ENCODE measurements at places on chromosomes 1 and 21.

DNA sequence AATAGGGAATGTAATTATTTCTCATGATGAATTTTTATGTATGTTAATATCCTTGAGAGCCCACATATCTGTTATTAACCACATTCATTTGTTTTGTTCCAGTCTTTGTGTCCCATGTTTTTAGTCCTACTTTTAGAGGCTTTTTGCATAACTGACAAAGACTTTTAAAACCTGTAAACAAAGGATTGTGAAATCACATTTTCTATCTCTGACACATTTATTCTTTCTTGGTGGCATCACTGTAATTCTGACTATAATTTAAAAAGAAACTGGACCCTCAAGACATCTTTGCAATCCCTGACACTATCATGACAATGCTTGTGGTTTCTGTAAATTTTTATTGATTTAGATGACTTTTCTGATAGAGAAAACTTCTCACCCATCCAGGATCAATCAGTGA lies 313.1 kb downstream of the SIPA1L2 start:
- no peak for DNase-seq

DNA sequence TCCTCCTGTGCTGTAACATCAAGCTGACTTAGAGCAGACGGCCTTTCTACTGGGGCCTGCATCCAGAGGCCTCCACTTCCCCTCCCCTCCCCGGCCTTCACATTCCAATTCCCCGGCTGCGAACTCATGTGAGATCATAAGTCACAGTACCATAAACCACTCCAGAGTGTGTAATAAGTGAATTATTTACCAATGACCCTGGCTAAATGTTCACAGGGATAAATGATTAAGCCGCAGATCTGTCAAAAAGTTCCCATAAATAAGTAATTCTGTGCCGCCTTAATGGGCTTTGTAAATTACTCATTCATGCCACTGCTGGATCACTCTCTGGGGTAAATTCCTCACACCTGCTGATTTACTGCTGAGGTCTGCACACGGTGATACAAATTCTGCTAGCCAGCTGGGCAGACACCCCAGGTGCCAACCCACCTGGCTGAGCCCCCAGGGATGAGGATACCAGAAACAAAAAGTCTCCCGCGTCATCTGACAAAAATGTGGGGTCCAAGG lies 27.4 kb upstream of the KIRREL1 start:
- DNase-seq: peak; percentile 24

- peak; percentile 70 for DNase-seq
Observed at GRCh38 chr1:1429671-1430073, 5.8 kb upstream of the VWA1 start.

DNA sequence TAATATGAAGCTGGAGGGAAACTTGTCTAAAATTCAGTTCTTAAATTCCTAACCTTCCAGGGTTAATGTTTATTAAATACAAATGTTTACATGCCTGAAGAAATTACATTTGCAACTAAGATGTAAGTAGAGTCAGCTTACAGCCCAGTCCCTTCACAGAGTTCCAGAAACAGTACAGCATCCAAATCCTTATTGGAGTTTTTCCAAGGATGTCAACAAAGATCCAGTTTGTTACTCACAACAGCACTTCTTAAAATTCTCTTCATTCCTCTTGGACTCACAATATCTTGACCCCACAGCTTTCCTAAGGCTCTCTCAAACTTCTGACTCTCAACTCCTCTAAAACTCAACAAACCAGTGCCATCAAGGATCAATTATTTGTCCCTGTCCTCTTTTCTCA lies 50.1 kb upstream of the RWDD3 start:
- no peak for DNase-seq

DNA sequence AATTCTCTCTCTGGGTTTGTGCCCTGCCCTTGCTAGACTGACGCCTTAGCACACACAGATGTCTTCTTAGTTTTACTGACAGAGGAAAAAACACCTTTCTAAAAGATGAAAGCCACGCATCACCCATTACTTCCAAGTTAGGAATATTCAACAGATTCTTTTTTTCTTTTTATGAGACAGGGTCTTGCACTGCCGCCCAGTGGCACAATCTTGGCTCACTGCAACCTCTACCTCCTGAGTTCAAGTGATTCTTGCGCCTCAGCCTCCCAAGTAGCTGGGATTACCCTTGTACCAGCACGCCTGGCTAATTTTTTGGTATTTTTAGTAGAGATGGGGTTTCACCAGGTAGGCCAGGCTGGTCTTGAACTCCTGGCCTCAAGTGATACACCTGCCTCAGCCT lies 169.2 kb downstream of the APP start:
- DNase-seq: no peak

GRCh38 chr1:21855257-21856096 lies 43.4 kb downstream of the LDLRAD2 start:
- DNase-seq: peak; percentile 26

DNA sequence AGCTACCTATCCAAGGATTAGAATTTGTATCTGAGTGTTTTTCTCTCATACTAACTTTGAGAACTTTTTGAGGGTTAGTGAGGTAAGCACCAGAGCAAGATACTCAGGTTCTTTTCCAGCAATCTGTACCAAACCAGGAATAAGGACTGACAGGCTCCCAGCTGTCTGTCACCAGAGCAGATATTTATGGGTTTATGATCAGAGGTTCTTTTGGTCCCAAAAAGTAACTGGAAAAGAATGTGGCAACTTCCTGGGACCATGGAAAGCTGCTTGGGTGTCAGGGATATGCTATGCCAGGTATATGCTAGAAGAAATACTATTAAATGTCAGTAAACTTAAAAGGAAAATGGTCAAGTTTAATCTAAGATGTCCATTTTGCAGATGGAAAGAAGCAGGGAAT lies 75.7 kb upstream of the ZNF326 start:
- no peak for DNase-seq

DNA sequence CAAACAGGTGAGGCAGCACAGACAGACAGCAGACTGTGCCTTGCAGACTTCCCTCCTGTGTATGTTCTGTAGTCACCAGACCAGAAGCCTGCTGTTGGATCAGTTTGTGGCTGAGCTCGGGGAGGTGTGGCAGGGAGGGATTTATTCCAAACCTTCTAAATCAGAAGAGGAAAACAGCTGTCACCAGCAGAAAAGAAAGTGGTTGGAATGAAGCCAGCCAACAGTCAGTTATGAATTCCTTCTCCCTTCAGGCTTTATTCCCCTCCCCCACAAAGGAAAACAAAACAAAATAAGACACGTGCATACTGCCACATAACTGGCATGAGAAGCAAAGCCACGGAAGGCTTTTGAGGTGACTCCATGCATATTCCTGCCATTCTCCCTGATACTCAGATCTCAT lies 19.0 kb upstream of the PIGV start:
- no peak for DNase-seq

- DNase-seq: no peak
Observed at GRCh38 chr1:15141935-15142539, 11.5 kb upstream of the TMEM51 start.

- DNase-seq: no peak
Observed at GRCh38 chr1:40185951-40186864, 25.0 kb downstream of the RLF start.

- DNase-seq: peak; percentile 6
Observed at GRCh38 chr21:32001390-32001789, 128.6 kb downstream of the HUNK start.

DNA sequence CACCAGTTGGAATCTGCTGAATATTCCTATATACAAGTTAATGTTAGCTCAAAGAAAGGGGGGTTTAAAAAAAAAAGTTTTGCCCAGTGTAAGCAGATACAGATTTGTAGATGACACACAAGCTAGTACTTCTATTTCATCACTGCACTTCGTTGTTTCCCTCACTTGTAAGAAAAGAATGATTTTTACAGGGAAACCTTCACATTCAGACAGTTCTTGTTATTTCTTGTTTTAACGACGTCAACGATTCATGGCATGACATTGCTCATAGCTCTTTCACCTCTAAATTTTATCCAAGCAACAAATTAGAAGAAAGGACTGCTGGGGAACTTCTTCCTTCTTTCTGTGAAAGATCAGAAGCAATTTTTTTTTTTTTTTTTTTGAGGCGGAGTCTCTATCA lies 25.7 kb upstream of the C1orf105 start:
- no peak for DNase-seq

DNA sequence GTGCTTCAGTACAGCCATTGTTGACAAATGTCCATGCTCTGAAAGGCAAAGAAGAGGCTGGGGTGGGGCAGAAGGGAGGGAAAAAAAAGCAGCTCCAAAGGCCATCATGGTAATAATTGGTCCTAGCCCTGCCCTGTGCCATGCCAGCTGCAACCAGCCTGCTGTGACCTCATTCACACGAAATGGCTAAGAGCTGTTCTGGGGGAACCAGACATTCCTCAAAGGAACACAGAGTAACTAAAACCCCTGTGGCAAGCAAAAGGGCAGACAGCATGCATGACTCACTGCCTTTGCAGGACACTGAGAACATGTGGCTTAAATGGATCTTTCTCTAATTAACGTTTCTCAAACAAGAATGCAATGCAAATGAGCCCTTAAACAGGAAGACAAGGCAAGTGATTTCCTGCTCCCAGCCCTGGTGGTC lies 42.3 kb downstream of the STYXL2 start:
- peak; percentile 72 for DNase-seq

- DNase-seq: no peak
Observed at GRCh38 chr1:167276969-167277368, 56.3 kb downstream of the POU2F1 start.

DNA sequence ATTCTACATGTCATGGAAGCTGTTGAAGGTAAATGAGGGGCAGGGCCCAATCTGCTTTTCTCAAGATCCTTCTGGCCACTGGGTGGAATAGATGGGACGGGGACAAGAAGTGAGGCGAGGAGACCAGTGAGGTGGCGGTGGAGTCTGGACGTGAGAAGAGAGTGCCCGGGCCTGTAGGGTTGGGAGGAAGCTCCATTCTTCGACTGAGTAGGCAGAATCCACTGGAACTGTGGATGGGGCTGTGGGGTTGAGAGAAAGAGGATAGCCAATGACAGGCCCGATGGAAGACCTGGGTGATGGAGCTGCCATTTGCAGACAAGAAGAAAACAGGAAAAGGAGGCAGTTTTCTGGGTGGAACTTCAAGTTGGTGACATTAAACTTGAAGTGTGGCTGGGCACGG lies 10.3 kb downstream of the SLC1A7 start:
- no peak for DNase-seq

GRCh38 chr1:56824938-56825337 lies 5.7 kb upstream of the FYB2 start:
- DNase-seq: peak; percentile 97

GRCh38 chr1:220594356-220594755 lies 66.4 kb downstream of the MARK1 start:
- no peak for DNase-seq

DNA sequence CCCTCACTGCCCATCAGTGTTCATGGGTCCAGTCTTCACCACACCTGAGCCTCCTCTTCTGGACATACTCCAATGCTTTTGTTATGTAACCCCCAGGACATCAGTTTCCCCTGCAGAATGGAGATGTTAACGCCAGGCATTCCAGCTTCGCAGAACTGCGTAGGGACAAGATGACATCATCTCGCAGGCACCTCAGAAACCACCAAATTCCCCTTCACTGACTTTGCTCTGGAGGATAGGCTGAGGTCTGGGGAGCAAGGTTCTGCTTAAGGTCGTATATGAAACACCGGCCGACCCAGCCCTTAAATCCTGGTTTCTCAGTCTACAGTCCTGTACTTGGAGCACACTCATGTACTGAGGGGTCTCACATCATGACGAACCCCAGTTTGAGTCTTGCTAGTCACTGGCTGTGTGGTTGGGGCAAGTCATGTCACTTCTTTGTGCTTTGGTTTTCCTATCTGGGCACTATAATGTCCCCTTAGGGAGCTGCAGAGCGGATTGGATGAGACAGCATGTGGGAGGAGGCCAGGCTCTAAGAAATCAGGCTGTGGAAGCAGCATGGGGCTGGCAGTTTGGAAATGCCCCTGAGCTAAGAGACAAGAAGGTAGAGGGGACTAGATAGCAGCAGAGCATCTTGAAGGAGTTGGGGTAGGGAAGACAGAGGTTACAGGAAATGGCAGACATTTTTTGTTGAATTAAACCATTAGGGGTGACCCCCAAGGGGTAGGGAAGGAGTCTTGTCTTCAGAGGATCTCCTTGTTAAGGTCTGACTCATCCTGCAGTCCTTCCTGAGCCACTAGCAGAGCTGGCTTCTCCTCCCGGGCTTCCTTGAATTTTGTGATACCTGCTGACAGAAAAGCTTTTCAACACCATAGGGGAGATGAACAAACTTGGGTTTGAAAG lies 138.3 kb downstream of the FOXD2 start:
- no peak for DNase-seq

DNA sequence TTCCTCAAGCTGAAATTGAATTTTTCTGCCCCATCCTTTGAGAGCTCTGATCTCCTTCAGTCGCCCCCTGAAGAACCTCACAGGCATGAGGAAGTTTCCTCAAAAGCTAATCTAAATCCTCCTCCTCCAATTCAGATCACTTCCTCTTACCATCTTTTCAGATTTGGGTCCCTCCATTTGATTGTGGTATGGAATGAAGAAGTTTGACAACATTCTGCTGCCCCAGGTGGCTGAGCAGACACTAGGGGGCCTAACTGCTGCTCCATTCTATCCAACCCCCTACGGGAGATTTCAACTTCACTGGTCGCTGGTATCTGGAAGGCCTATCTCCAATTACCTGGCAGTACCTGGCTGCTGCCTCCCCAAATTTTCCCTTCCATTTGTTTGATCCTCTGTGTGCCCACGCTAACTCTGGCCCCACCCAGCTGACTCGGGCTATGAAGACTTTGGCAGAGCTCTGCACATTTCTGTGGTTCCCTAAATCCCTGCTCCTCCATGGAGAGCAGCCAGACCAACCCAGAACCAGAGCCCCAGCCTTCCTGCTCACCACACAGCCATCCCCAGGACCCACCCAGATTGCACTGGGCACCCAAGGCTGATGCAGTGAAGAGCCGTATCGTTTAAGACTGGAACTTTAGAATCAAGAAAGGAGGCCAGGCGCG lies 7.8 kb downstream of the IRF6 start:
- DNase-seq: no peak

GRCh38 chr1:180722586-180722985 lies 90.8 kb downstream of the XPR1 start:
- DNase-seq: no peak

- DNase-seq: peak; percentile 18
Observed at GRCh38 chr1:159996653-159997052, 35.1 kb downstream of the PIGM start.

DNA sequence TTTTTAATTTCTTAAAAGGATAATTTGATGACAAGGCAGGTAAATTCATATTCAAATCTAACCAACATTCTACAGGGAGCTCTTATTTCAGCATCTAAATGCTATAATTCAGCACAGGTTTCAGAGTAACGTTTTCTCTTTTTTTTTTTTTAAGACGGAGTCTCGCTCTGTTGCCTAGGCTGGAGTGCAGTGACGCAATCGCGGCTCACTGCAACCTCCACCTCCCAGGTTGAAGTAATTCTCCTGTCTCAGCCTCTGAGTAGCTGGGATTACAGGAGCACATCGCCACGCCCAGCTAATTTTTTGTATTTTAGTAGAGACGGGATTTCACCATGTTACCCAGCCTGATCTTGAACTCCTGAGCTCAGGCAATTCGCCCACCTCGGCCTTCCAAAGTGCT lies 66.5 kb downstream of the EIF4G3 start:
- DNase-seq: no peak

DNA sequence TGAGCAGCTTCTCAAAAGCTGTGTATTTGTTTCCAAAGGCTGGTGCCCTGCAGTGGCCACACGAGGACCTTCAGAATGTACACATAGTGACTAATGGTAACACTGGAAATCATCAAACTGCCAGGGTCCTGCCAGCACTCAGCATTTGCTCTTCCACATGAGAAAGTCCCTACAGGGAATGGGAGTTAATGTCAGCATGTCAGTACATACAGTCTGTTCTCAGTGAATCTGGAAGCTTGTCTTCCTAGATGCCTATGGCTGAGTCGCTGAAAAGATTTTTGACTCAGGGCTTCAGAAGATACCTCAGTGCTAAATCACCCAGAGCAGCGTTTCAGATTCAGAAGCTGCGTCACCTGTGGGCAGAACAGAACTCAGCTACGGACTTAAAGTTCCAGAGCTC lies 108.2 kb downstream of the CDC7 start:
- DNase-seq: peak; percentile 20

Measured in DMS53 (cell line).